H9 (cell line): ENCODE measurements at places on chromosomes 6 and 20.

- no peak for DNase-seq
Observed at GRCh38 chr6:130296854-130297253, 69.0 kb upstream of the TMEM200A start.

DNA sequence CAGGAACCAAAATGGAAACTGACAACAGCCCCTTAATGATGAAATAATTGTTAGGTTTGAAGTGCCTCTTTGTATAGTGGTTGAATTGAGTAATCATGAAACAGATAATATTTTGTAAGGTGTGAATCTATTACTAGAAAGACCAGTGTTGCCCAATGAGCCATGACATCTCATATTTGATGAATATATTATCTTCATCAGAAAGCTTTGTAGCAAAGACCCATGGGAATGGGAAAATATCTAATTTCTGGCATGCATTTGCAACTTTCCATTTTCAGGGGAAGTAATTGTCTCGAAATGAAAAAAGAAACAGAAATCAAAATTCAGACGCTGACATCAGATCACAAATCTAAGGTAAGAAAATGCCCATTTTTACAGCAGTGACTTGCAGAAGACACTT lies 57.3 kb upstream of the LAMP5 start:
- no peak for DNase-seq

GRCh38 chr6:36838896-36839748 lies at the start of gene CPNE5:
TSS of gene CPNE5 (minus strand) at chr6:36839444. CDS start at chr6:36839377, 67 bp downstream.
- no peak for DNase-seq

GRCh38 chr6:100160930-100161329 lies 166.9 kb upstream of the MCHR2 start:
- peak; percentile 78 for DNase-seq

DNA sequence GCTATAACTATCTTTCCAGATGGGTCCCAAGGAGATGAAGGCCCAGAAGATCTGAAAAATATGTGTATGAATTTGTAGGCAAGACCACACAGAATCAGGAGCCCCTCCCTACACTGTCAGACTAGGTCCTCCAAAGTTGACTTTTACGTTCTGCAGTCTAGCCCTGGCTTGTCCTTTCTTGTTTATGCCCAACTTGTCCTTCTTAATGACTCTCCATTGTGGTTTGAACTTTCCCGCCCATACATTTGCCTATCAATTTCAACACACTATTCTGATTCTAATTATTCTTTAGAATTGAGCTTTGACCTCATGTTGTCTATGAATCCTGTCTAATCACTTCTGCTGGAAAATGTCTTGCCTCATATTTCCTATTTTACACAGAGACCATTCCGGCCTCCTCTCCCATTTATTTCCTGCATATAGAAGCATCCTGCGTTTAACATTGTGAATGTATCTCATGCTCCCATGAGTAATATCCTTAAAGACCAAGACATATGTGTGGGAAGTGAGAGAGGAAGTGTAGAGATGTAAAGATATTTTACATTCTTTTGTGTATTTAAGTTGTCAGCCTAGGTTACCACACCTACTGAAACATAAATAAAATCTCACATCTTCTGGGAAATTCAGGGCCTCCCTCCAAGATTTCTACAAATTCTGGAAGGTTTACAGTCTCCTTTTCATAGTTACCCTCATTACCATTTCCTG lies 348.3 kb downstream of the BCKDHB start:
- DNase-seq, result no peak

DNA sequence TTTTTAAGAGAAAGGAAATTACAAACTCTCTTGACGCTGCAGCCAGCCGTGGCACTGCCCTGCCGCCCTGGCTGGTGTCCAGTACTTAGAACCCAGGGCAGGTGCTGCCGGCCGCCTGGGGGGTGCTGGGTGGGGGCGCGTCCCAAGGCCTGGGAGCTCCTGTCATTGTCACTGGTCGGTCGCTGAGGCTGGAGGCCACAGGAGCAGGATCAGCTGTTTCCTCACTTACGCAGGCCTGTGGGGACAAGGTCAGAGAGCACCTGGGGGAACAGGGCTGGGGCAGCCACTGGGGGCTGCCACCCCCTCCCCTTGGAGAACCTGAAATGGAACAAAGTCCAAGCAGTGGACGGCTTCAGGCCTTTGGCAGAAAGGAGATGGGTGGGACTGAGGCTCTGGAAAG lies 5.6 kb downstream of the BIRC7 start:
- DNase-seq, result no peak
